Umbilical cord (tissue), 2 donors: ENCODE measurements at places on chromosomes 1 and 21.

GRCh38 chr21:39381009-39381408 is 32.1 kb upstream of the HMGN1 start:
- DNase-seq: no peak

GRCh38 chr1:236039740-236040685 is 24.9 kb downstream of the NID1 start:
- DNase-seq: peak; percentile 79

GRCh38 chr1:214010197-214010573 is 22.4 kb downstream of the PROX1 start:
- no peak for DNase-seq

DNA sequence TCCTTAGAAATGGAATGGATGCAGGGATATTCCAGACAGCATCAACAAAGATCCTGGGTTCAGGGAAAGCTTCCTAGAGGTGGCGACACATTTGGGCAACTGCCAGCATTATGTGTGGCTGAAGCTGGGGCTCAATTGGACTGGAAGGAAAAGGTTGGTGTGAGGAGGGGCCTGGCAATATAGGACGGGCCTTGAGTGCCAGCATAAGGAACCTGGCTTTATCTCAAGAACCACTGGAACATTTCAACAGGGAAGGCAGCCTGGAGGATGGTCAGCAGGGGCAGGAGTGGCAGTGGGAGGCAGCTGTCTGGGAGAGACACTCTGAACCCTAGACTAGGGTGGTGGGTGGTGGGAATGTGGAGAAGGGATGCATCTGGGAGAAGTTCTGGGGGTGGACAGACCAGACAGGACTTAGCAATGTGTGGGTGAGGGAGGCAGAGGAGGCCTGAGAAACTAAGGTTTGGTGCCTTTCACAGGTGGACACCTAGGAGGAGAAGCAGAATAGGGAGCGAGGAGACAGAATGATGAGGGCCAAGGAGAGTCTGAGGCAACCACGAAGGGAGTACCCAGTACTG is 3.5 kb downstream of the SH3BGRL3 start:
- no peak for DNase-seq

DNA sequence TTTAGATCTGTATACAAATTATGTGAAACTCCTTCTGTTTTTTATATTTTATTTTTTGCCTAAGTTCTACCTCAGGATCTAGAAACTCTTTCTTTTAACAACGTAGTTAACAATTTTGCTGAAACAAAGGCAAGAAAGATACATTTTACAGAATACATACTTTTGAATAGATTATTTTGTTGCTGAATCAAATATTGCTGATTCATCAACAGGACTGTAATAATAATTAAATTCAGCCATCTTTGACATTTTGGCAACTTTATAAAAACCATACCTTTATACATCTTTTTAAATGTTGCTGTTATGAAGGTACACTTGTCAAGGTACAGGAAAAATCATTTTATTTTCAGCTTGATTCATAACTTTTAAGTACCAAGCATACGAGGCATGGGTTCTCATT is 10.7 kb upstream of the COA6 start:
- no peak for DNase-seq

DNA sequence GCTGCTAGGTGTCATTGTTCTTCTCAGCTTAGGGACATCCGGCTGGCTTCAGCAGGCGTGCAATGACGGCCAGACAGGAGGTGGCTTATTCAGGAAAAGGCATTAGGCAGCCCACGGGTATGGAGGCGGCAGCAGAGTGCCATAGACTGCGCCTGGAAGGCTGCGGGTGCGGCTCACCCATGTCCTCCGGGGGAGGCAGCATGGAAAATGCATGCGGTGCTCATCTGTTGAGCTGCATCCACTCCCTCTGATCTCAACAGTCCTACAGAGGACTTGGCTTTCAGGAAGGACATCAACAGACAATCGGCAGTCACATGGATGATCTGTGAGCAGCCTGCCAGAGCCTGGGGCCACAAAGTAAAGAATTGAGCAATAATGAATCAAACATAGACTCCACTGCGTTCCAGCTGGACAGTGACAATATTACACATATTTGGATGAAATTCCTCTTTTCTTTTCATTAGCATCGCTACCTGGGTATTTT is 42.9 kb downstream of the UMODL1 start:
- no peak for DNase-seq

GRCh38 chr1:219391297-219391696 is 217.6 kb downstream of the LYPLAL1 start:
- DNase-seq: no peak
